Activated CD4-positive, alpha-beta T cell treated with anti-CD3 and anti-CD28 coated beads, Interleukin-10, Interleukin-2, amounts not matched to agents 100 ng/mL and 50 ng/mL, durations not matched to agents 16 hours and 8 hours (primary cell): ENCODE measurements at places on chromosomes 1 and 21.
A peak's percentile ranks its signal among the peaks of the same experiment; 100 is the strongest.

DNA sequence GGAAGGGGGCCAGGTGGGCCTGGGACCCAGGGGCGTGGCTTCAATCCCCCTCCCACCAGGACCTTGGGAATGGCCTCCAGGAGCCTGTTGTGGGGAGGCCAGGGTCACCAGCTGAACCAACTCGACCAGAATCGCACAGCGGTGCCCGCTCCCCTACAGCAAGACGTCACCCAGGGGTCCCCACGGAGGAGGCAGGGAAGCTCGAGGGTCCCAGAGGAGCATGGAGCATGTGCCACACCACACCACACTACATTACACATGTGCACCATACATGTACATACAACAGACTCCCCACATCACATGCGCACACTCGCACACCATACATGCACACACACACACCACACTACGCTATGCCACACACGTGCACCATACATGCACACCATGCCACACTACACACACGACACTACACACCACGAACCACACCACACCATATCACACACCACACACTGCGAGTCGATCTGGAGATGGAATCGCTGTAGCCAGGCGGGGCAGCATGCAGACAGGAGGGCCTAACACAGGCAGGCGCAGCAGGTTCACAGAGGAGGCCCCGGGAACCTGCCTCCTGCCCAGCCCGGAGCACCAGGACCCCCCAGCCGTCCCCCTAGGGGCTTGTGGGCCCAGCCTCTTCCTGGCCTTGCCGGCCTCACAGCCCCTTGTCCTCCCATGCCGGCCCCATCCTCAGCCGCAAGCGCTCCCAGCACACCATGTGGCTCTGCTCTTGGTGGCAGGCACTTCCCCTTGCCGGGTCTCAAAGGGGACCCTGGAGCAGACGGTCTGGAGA lies 596 bp downstream of the ITGB2 start:
- peak; percentile 40 for DNase-seq

- DNase-seq = no peak
Observed at GRCh38 chr1:26045722-26046245, at the start of gene SLC30A2. Gene SLC30A2 (minus strand): TSS chr1:26046118. CDS start chr1:26045896, 222 bp downstream.

- no peak for DNase-seq
Observed at GRCh38 chr1:200166411-200166810, 138.9 kb downstream of the NR5A2 start.

DNA sequence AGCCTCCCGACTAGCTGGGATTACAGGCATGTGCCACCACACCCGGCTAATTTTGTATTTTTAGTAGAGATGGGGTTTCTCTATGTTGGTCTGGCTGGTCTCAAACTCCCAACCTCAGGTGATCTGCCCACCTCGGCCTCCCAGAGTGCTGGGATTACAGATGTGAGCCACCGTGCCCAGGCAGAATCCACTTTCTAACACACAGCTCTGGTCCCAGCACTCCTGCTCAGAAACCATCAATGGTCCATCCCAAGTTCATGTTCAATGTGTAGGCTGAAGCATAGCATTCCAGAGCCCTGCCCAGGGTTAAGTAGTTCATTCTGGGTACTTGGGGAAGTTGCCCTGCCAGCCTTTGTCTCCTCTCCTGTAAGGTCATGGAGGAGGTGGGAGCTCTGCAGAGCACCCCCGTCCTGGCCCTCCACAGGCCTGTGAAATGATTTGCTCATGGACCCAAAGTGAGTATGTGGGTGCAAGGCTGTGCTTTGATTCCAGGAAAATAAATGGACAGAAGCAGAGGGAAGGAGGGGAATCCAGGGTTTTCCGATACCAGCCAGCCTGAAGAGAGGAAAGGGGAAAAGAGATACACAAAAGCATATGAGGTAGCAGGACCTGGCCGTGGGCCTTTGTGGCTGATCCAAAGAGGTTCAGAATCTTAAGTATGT lies 55.2 kb downstream of the NENF start:
- no peak for DNase-seq

- DNase-seq = no peak
Observed at GRCh38 chr1:6110326-6110725, 64.6 kb downstream of the KCNAB2 start.
